ENCODE measurements at places on chromosomes 3 and 15.

- DNase-seq: no peak
These were observed 1.7 kb upstream of the PLCB2 start for GRCh38 chr15:40309344-40309862.

DNA sequence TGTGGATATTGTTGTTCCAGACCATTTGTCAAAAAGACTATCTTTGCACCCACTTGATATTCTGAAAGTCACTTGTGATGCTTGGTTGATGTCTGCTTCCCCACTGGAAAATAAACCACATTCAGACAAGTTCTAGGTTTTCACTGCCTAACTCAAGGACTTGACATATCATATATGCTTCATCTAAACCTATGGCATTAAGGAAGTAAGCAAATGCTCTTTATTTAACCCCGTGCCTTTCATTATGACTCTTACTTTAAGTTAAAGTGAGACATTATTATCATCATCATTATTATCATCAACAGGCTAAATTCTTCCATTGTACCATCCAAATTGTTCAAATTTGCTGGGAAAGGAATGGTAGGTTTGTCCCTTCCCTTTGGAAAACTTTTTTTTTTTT lies 30.8 kb upstream of the C3orf80 start:
- no peak for DNase-seq

- no peak for DNase-seq
These were observed 206.6 kb downstream of the TLE3 start for GRCh38 chr15:69891070-69891536.

DNA sequence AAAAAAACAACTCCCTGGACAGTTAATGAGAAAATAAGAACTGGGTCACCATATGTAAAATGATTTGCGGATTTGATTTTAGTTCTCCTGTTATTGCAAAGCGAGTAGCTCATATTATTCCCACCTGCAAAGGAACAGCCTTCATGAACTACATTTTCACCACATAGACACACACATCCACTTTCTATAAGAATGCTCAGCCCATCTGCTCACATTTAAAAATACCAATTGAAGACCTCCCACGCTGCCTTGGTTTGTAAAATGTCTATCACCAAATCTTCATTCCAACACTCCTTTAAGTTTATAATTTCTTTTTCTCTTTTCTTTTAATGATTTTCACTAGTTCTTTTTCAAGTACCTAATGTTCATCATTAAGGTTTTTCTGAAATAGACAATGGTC lies 148.6 kb downstream of the FGF12 start:
- DNase-seq: no peak

- DNase-seq: no peak
These were observed 82.2 kb downstream of the RBMS3 start for GRCh38 chr3:29363110-29363509.

GRCh38 chr3:114846252-114846651 lies 300.8 kb downstream of the ZBTB20 start:
- DNase-seq: no peak

- DNase-seq: no peak
These were observed 115.7 kb upstream of the LINGO1 start for GRCh38 chr15:77748078-77749064.

- no peak for DNase-seq
These were observed 73.8 kb downstream of the RBPMS2 start for GRCh38 chr15:64701482-64702184.

DNA sequence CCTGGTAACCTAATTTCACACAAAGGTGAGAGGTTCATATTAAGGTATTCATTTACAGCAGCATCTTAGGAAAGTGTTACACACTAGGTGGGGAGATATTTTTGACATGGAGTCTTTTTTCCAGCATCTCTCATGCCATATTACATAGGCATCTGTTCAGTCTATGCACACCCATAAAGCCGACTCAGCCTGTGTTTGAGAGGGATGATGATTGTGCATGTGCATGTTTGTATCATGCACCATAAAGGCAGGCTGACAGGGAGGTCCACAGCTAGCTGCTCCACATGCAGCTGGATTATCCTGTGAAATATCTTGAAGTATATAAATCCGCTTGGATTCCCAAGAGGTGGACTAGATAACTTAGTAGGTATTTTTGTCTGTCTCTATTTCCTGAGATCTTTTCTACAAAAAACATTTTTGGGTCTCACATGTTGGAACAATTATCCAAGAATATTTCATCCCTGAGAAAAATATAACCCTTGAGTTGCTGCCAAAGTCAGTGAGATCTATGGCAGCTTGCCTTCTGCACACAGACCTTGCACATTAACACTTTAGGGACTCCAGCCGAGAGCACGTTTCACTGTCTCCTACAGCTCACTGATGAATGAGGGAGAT lies 288.4 kb upstream of the DPH6 start:
- no peak for DNase-seq

DNA sequence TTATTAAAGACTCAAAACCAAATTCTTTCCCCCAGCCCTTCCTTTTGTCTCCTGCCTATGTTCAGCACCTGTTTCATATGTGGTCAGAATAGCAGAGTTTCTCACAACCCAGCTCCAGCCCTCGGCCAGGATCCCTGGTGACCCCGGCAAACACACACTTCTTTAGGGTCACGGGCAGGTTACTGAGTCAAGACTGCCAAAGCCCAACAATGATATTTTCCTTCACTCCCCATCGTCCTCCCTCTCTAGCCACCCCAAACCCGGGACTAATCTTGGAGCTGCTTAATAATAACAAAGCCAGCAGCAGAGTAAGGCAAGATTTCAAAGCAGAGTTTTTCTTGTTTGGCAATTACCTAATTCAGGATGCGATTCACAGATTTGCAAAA lies 25.5 kb downstream of the RARB start:
- no peak for DNase-seq

DNA sequence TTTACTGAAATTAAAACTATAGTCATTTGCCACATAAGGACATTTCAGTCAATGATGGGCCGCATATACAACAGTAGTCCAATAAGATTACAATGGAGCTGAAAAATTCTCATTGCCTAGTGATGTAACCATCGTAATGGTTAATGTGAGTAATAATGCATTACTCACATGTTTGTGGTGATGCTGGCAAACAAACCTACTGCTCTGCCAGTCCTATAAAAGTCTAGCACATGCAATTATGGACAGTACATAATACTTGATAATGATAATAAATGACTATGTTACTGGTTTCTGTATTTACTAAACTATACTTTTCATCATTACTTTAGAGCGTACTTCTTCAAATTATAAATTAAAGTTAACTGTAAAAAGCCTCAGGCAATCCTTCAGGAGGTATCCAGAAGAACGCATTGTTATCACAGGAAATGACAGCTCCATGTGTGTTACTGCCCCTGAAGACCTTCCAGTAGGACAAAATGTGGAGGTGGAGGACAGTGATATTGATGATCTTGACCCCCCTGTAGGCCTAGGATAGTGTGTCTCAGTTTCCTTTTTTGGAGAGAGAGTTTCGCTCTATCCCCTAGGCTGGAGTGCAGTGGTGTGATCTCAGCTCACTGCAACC lies 102.7 kb downstream of the ATP1B3 start:
- no peak for DNase-seq

DNA sequence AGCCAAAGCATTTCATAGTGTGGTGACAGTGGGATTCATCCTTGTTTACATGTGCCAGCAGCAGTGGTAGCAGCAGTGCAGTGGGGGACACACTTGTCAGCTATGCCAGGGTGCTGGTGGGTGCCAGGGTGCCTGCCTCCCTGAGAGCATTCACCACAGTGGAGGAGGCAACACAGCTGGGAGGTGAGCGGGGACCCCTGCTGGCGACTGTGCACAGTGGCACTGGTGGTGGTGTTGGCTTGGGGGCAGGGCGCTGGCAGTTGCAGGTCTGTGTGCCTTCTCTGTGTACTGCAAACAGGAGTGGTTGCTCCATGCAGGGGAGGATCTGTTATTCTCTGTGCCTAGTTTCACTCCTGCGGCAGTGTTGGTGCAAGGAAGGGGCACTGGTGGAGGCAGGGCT lies 41.2 kb downstream of the CEP63 start:
- DNase-seq: no peak

All from CD4-positive, alpha-beta T cell treated with Interleukin-15 for 1 hour (primary cell).